CD4-positive, alpha-beta T cell treated with Interleukin-15 for 4 hours (primary cell): ENCODE measurements at places on chromosomes 11 and 22.

DNA sequence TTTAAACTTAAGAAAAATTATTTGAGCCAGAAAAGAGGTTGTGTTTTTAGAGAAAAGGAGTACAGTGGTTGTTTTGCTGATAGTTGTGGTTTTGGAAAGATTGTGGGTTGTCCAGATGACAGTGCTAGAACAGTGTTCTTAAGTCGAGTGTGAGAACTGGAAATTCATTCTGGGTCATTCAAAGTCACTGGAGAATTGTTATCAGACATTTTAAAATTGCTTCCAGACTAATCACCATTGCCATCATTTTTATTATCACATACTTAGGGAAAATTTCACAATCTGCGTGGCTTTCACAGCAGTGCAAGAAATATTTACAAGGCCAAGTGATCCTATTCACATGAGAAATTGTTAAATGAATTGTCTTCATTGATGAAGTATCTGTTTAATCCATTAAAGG is 242.2 kb upstream of the DDI1 start:
- no peak for DNase-seq

DNA sequence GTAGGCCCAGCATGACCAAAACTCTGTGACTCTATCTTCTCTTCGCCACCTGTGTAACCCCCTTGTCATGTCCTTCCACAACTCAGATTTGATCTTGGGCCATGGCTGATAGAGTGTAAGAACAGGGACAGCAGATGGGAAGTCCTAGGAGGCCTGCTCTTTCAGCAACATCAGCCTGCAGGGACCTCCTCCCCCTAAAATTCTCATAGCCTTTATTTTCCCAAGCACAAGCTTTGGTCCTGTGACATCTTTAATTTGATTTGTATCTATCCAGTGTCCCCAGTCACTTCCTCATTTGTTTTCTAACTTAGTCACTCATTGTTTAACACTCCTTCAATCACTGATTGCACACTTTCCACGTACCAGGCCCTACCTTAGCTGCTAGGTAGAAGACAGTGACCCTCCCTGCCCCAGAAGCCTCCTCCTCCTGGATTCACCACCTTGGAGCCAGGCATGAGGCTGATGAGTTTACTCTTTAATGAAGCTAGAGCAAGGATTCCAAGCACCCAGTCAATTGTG is 5.3 kb downstream of the UBQLN3 start:
- no peak for DNase-seq

DNA sequence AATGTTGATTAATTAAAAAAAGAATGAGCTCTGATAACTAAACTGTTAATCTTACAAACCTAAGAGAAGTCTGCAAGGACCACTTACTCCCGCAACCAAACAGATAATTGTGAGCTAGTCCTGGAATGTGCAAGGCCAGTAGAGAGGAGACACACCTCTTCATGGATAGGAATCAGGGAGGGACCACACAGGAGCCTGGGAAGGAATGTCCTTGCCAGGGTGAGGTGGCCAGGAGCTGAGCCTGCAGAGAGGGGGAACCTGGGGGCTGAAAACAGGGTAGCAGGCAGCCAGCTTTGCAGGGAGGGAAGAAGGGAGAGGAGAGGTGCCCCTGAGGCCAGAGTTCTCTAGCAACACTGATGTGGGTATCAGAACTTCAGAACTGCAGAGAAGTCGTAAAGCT is 9.4 kb upstream of the NLRP10 start:
- DNase-seq, result no peak

DNA sequence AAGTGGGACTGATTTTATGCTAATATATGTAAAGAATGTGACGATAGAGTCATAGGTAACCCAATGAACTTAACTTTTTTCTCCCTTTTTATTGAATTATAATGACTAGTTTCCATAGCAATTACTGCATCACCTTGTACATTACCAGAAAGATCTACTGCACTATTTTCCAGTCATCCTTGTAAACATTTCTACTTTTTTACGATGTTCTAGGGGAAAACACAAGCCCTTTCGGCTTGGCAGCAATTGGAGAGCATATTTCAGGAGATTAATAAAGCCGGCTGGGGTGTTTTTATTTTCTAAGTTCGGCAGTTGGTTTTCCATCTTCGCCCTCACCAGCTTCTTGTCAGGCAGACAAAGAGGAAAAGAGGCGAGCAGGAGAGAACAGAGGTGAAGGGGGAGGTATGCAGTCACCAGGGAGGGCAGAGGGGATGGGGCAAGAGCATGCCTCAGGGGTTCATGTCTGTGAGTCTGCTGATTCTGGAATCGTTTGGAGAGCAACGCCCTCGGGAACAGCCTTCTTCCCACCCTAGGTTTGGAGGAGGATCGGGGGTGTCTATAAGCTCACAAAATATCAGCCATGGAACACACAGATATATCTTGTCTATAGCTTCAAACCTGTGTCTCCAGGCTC is 476.4 kb downstream of the MIAT start:
- no peak for DNase-seq

GRCh38 chr11:82404981-82405380 is 328.7 kb downstream of the FAM181B start:
- DNase-seq, result no peak

- no peak for DNase-seq
Observed at GRCh38 chr11:44944853-44945235, 5.8 kb downstream of the TP53I11 start.

GRCh38 chr22:26751217-26751616 is 93.8 kb downstream of the MIAT start:
- DNase-seq, result no peak

DNA sequence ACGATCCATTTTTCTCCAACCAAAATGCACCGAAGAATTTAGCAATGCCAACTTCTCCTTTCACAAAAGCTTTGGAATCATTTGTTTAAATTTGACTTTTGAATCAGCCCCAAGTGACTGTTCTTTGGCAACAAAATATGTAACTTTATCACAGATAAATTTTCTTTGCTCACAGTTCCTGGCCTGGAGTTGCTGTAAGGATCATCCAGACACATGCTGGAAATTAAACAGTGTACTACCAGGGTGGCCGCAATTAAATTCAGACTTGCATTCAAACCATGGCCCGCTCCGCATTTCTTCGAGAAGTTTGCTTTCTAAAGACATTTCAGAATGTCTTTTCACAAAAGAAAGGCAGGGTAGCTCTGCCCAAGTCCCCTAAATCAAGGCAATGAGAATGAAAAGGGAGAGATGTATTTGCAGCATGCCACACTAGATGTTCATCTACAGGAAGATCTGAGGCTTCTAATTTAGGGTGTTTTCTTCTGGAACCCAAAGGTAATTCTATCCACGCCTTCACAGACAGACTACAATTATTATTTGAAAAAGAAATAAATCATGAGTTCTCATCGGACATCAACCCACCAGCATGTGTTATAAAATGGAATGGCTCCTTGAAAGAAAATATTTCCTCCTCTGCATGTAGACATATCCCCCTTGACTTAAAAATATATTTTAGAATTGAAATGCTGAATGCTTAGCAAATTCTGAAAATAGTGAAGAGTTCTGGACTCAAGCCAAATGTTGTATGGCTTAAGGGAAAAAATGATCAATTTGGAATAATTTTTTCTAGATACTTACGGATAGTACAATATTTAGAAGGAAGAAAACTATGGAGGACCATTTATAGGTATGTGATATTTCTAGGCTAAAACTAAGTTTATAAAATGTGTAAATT is 189.7 kb upstream of the BLID start:
- DNase-seq, result no peak

DNA sequence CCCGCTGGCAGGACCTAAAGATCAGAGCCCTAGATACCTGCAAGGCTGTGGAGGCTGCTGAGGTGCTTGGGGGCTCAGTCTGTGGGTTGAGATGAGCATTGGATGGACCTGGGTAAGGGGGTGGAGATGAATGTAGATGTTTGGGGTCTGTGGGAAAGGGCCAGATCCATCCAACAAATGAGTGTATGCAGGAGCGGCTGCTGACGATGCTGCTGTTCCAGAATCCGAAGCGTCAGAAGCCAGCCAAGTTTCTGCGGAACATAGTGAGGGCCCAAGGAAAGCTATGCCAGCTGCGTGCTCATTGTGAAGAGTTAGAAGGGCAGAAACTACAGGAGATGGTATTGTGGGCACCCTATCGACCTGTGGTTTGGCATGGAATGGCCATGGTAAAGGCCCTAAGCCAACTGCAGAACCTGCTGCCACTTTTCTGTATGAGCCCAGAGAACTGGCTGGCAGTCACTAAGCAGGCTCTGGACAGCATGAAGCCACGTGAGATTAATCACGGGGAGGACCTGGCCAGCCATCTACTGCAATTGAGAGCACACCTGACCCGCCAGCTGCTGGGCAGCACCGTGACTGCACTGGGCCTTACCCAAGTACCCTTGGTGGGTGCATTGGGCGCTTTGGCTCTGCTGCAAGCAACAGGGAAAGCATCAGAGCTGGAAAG is 36.6 kb downstream of the RRP8 start:
- DNase-seq, result no peak

DNA sequence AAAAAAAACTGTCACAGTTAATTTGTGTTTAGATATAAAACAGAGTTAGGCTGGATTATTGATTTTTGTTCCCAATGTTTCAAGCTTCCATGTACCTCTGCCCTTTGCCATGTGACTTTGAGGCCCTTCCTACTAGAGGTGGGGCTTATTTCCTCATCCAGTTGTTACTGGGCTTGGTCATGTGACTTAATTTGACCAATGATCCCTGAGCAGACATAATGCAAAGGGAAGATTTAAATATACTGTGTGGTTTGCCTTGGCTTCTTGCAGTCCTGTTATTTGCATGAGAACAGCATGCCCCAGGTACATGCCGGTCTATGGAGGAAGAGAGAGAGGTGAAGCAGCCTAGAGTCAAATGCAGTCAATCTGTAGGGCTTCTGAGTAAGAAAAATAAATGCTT is 347.0 kb downstream of the MIAT start:
- no peak for DNase-seq

GRCh38 chr11:104694259-104695064 is 203.8 kb downstream of the CASP12 start:
- DNase-seq, result no peak

- DNase-seq, result no peak
Observed at GRCh38 chr22:20957683-20958431, 9.2 kb upstream of the AIFM3 start.

- no peak for DNase-seq
Observed at GRCh38 chr11:79094616-79095015, 346.2 kb downstream of the TENM4 start.

GRCh38 chr11:111736621-111737443 is 29.4 kb downstream of the PPP2R1B start:
- no peak for DNase-seq

GRCh38 chr11:2378527-2379210 is 1.6 kb downstream of the CD81 start:
- DNase-seq, result no peak

GRCh38 chr11:73876424-73877310 is at the start of the genes COA4 and PAAF1:
Gene COA4 (minus strand): TSS chr11:73876846. CDS start chr11:73873378, 3,468 bp downstream.
Gene PAAF1 (plus strand): TSS chr11:73876999. CDS start chr11:73877022, 23 bp downstream.
- DNase-seq, result peak; percentile 93

- no peak for DNase-seq
Observed at GRCh38 chr11:76777876-76778275, 5.3 kb upstream of the TSKU start.

DNA sequence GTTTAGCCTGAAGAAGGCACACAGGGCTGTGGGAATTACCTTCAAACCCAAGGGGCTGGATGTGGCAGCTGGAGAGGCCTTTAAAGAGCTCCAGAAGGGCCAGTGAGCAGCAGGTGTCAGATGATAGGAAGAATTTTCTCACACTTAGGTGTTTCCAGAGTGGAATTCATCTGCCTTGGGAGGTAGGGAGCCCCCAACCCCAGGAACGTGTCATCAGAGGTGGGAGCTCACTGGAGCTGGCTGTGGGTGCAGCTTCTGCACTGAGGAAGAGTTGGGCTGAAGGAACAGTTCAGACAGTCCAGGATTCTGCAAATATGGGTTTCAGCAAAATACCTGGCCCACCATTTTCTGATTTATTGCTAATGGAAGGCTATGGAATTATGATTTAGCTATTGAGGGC is 119.5 kb upstream of the LMO1 start:
- no peak for DNase-seq

- DNase-seq, result no peak
Observed at GRCh38 chr22:28514321-28514821, 165.3 kb downstream of the TTC28 start.

- peak; percentile 12 for DNase-seq
Observed at GRCh38 chr11:123479048-123479837, 49.2 kb downstream of the GRAMD1B start.

DNA sequence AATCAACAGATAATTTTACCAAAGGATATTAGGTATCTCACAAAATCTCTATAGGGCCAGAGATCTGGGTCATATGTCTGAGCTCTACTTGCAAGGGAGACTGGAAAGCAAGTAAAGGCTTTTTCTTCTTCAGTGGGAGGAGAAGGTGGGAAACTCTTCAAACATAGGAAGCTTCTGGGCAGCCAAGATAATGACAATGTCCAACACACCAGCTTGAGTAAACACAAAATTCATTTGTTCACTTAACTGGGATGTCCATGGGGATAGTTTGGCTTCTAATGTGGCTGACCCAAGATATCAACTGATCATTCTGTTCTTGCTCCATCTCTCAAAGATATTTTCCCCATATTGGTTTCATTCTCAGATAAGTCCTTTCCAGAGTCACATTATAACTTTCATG is 37.4 kb downstream of the OR2AT4 start:
- no peak for DNase-seq

DNA sequence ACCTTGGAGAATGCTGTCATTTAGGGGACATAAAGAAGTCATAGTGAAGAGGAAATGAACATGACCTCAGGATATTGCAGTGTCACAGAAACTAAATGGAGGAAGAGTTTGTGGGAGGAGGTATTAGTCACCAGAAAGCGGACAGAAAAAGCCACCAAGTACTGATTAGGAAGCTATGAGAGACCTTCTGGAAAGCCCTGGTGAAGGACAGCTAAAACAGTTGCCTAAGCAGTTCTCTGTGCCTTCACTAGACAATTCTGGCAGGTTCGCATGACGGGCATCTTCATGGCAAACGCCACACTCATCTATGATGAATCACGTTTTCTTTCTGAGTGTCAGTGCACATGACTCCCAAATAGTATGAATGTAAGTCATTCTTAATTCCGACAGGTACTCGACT is 325.8 kb downstream of the C11orf87 start:
- no peak for DNase-seq

GRCh38 chr11:74739546-74740270 is 8.5 kb upstream of the CHRDL2 start:
- peak; percentile 52 for DNase-seq

GRCh38 chr22:49427341-49427740 is 400.3 kb downstream of the BRD1 start:
- DNase-seq, result no peak

GRCh38 chr11:952406-953385 is 27.0 kb downstream of the AP2A2 start:
- no peak for DNase-seq

DNA sequence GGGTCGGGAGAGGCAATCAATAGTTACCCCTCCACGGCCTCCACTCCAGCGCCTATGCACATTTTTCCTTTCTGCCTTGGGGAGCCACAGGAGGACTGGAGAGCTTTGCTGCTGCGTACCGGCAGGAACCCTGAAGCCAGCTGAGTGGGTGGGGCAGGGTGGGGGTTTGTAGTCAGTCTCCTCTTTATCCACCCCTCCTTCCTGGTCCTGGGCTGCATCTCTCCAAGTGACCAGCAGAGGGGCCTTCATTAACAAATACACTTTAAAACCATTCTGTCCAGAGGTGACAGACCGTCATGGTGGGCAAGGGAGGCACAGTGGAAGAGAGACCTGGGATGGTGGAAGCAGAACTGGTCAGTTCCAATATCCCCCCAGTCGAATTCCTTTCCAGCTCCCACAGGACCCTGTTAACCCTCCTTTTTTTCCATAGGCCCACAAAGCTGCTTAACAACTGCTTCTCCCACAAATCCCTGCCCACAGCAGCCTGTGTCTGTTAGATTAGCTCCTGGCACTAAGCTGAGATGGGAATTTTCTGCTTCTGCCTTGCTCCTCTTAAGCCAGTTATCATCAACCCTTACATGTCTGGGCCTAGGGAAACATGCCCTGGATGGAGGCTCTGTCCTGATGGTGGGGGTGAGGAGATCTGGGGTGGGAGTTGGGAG is 3.9 kb upstream of the ABCG4 start:
- DNase-seq, result peak; percentile 18
